ENCODE measurements at places on chromosomes 7 and 10. TPM values are rescaled to one million over a fixed set of nuclear protein-coding genes. Genes with fewer than 3 reads are reported as not detected.

- DNase-seq: no peak
Observed at GRCh38 chr10:7374795-7375194, 36.0 kb downstream of the SFMBT2 start.

DNA sequence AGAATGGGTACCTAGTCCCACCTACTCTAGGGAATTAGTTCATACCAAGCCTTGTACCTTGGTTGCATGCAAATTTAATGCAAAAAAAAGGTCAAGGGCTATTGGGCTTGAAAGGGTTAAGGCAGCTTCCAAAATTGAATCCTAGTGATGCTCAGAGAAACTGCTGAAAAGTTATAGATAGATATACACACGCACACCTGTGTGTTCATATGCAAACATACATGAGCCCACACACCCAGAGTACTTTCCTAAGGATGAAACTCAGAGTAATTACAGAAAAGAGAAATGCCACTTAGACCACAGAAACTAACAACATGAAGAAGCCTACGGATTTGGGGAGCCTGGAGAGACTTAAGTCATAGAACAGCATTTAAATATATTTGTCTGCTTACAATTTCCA lies 1.5 kb downstream of the SLC25A13 start:
- no peak for DNase-seq

Gene SPDYE2
- not detected for total RNA-seq

- no peak for DNase-seq
Observed at GRCh38 chr10:73768881-73769280, 13.0 kb upstream of the CHCHD1 start.

Gene PAPSS2
- 17.7 TPM for total RNA-seq

GRCh38 chr7:12485845-12486244 lies 82.2 kb upstream of the VWDE start:
- DNase-seq: no peak

Gene TBC1D12
- 7.2 TPM for total RNA-seq

Gene TRIM50
- not detected for total RNA-seq

GRCh38 chr10:76257816-76258215 lies 826.4 kb downstream of the LRMDA start:
- no peak for DNase-seq

GRCh38 chr10:101941871-101942270 lies 98.3 kb upstream of the KCNIP2 start:
- no peak for DNase-seq

DNA sequence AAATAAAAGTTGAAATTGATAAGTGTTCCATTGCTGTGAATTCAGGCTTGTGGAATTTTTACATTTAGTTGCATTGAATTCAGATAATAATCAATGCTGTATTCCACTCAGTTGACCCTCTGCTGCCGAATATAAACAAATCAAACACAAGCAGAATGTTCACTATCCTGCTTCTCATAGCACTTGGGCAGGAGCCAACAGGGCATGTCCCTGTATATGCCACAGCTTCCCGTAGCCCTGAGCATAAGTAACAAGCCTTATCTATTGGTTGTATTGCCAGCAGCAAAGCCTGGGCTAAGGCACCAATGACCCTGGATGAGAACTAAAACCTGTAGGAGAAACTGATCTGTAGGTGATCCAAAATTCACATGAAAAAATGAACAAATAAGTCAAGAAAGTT lies 145.9 kb downstream of the ARHGAP12 start:
- DNase-seq: no peak

Data from uterus (tissue), 4 donors.